CD4-positive, alpha-beta T cell treated with Interleukin-21 for 1 hour (primary cell): ENCODE measurements at places on chromosomes 6 and 20.

DNA sequence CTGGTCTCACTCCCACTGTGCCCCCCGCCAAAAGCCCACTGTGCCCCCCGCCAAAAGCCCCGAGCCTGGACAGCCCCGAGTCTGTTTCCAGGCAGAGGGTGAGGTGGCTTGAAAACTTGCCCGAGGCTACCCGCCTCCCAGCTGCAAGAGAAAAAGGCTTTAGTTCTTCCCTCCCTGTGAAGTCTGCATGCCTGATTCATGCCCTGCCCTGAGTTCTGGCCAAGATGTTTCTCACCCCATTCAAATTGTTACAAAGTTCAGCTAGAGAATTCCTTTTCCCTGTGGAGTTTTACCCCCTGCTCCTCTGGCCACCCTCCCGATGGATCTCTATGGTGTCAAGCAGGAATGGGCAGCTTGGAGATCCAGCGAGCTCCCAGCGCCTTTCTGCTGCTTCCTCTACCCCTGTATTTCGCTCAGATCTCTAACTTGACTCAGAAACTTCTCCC lies 298.8 kb upstream of the MAP3K7 start:
- DNase-seq: no peak

- peak; percentile 26 for DNase-seq
Observed at GRCh38 chr20:51022803-51023616, at the start of gene KCNG1. Gene KCNG1 (minus strand): TSS chr20:51023107. CDS start chr20:51010338, 12,769 bp downstream.

GRCh38 chr20:37468886-37469285 lies 52.2 kb upstream of the NNAT start:
- no peak for DNase-seq

DNA sequence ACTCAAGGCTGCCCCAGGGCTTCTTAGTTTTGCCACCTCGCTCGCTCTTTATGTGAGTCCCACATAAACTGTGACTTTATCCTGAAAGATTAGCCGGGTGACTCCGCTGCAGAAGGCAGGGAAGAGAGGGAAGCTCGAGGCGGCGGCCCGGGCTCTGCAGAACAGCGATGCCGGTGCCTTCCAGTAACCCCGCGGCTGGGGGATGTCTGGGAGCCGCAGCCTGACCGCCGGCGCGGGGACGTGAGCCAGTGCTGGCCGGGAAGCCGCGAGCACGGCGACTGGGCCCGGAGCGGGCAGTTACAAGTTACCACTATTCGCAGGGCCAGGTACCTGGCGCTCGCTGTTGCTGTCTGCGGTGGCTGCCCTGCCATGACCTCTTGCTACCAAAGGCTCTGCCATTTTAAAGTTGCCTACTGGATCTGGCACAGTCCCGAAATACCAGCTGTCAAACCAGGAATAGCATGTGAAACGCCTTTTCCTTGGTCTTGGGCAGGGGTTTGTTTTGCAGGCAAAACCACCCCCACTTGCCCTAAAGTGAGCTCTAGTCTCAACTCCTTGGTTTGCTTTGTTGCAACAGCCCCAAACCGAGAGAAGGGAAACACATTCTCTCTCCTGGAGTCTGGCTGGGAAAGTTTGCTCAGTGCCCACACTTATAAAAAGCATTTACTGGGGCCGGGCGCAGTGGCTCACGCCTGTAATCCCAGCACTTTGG lies 124.0 kb upstream of the SLC2A12 start:
- DNase-seq: no peak

- DNase-seq: no peak
Observed at GRCh38 chr6:112626468-112627082, 279.4 kb downstream of the RFPL4B start.

DNA sequence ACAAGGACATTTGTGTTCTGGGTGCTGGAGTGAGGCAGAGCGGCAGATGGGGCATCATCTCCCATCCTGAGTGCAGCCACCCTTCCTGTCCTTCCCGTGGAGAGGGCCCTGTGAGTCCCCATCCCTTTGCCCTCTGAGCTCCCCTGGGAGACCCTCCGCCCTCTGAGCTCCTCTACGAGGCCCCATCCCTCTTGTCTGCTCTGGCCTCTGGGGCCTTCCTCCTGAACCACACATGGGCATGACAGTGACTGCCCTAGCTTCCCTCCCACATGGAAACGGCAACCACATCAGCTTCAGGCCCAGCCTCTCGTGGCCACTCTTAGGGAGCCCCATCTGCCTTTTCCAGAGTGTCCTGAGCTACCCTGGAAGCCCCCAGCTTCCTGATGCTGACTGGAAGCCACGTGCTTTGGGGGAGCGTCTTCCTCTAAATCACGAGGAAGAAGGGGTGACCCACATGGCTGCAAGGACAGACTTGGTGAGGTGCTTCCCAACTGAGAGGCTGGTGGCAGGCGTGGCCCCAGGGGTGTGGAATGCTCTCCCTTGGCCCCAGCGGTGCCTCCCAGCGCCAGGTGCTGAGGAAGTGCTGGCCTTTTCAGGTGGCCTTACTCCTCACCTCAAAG lies 52.6 kb downstream of the GINS1 start:
- no peak for DNase-seq

DNA sequence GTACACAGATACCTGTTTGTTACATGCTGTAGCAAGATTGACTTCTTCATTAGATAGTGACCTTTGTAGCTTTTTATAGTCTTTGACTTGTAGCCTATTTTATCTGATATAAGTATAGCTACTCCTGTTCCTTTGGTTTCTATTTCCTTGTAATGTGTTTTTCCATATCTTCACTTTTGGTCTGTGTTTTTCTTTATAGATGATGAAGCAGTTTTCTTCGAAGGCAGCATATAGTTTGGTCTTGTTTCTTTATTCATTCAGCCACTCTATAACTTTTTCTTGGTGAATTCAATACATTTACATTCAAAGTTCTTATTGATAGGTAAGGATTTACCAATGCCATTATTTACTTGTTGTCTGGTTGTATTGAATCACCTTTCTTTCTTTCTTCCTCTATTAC lies 1357.3 kb upstream of the EYS start:
- DNase-seq: no peak

- no peak for DNase-seq
Observed at GRCh38 chr6:158313989-158314388, 1.7 kb downstream of the TULP4 start.

DNA sequence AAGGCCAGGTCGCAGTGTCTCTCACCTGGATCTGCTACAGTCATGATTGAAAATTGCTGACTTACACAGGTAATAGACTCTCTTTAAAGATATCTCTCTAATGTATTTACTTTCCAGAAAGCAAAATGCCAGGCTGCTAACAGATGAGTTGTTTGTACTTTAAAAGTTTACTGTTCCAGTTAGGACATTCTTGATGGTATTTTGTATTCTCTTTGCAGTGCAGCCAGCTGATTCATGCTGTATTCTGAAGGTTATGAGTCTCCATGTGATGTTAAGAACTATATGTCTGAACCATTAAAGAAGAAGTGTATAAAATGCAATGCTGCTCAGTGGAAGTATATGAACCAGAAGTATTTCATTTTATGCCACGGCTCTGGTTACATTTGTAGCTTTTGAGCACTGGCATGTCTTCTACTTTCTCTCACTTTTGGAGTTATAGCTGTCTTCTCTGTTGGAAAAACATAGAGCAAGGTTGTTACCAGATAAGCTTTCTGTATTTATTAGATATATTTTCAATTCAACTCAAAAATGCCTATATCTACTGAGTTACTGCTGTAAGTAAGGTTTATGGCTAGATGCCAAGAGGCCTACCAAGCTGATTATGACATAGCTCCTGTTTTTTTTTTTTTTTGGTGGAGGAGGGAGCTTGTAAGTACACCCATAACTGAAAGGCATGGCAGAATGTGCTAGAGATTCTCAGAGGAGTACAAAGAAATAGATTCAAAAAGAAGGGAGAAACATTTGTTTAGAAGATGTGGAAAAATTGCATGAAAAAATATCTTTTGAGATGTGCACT lies 130.5 kb upstream of the MAN1A1 start:
- no peak for DNase-seq

DNA sequence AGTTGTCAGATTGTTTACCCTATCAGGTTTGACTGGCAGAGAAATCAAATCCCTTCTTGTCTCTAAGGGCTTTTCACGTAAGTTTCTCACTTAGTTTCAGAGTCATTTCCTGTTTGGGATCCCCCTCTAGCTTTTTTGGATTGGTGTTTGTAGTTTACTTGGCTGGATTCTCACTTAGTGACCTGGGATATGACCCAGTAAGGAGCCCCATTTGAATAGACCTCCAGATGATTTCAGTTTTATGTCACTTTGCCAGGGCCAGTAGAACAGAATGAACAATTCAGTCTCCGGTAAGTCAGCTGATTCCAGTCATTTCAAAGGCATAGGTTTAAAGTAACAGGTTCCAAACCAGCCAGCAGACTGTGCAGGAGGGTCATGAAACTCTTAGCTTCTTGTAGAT lies 8.2 kb downstream of the FAM135A start:
- DNase-seq: no peak

DNA sequence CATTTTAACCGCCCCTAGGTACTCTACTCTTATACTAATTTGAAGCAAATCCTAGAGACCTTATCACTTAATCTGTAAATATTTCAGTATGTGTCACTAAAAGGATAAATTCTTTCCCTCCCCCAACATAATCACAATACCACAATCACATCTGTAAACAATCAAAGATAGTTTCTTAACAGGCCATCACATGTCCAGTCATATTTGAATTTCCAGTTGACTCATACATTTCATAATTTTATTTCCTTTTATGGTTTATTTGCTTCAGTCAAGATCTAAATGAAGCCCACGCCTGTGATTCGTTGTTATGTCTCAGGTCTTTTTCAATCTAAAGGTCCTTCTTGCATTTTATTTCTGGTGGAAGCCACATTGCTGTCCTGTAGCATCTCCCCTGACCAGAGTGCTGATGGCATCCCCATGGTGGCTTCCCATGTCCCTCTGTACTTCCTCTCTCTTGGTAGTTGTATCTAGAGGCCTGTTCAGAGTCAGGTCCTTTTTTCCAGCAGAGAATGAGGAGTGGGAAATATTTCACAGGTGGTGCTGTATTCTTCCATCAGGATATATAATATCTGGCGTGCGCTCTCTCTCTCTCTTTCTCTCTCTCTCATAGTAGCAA lies 128.6 kb upstream of the SLC22A23 start:
- DNase-seq: no peak
